ENCODE measurements at places on chromosomes 5 and 9.

- no peak for DNase-seq
Measured at GRCh38 chr5:50724262-50724661, 57.8 kb downstream of the PARP8 start.

DNA sequence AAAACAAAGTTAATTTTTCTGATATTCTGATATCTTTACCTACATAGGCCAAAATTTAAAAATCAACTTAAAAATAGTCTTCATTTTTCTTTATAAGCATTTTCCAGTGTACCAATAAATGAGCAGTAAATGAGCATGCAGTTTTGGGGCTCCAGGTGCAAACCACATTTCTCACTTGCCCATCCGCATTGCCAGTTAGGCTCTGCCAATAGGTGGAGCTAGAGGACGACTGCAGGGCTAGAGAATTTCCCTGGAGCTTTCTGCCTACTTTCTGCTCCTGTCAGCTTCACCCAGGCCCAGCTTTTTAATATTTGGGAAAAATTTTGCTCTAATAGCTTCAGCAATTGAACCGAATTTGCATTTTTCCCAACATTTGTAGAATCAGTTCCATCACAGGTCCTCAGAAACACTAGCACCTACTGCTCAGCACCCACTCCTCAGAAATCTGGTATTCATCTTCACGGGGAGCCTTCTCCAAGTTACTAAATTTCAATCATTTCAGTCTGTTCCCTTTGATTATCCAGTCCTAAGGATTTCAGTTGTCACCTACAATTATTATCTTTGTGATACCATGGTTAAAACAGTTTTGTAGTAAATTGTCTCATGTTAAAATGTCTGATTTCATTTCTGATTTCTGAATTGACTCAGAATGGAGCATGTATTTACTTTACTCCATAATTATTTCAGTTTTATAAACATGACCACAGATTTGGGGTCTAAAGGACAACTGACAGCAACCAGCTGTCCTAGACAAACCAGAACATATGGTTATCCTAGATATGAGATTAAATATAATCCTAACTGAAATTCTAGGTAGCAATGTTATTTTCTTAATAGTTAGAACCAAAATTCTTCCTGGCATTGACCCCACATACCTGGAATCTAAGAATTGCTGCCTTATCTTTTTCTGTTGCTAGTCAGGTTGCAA lies 104.6 kb upstream of the FAM174A start:
- DNase-seq: peak; percentile 10

GRCh38 chr9:88993871-88994460 lies 2.7 kb downstream of the S1PR3 start:
- DNase-seq: no peak

- no peak for DNase-seq
Measured at GRCh38 chr5:124643336-124643735, 103.1 kb downstream of the ZNF608 start.

DNA sequence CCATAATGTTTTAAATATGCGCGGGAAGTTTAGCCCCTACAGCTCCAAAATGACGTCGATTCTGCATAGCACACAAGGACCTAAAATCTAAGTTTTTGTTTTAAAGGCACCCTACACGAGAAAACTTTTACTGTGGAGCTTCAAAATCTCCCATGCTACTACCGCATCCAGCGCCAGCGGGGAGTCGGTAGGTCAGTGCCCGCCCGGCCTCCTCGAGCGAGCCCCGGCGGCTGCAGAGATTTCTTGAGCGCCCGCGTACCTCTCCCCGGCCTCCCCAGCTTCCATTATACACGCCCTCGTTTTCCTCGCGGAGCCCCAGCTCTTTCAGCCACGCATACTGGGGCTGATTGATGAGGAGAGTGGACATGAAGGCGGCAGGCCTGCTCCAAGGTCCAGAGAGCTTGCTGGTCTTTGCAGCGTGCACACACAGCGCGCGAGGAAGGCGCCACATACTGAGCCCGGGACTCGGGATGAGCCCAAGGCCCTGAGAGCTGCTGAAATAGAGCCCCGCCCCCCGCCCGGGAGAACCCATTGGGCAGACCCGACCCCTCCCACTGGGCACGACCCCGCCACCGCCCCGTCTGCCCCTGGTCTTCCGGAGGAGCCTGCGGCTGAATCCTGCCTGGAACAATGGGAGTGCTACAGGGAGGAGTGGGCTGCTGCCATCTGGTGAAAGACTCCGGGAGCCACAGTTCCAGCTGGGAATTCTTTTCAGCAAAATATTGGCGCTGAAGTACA lies at the start of gene ALDH7A1:
TSS of gene ALDH7A1 (minus strand) at position 472 of the 738 bp plus-strand sequence. CDS start at position 451, 21 bp downstream.
- DNase-seq: peak; percentile 41

GRCh38 chr5:139897342-139897741 lies 101.7 kb downstream of the PSD2 start:
- peak; percentile 3 for DNase-seq

DNA sequence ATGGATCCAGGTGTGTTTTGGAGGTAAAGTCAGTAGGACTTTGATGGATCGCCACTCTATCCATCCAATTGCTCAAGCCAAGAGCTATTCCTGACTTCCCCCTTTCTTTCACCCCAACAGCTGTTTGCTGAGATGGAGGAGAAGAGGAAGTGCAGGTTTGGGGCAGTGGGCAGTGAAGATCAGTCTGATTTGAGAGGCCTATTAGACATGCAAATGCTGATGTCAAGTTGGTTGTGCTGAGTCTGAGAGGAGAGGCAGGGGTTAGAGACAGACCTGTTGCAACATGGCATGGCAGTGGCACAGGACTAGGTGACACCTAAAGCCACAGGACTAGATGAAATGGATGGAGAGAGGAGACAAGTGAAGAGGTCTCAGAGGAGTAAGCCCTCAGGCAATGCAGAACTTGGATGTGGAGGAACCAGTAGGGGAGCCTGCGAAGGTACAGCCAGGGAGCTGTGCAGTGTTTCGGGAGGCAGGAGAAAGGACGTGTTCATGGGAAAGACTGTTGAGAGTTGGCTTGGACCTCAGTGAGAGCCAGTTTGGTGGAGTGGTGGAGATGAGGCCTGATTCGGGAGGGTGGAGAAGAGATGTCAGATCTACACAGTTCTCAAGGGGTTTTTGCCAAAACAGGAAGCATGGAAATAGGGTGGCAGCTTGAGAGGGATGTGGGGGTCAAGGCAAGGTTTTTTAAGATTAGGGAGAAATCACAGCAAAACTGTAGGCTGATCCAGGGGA lies 175.0 kb downstream of the MACROH2A1 start:
- no peak for DNase-seq

GRCh38 chr5:150532151-150532550 lies 24.2 kb downstream of the NDST1 start:
- DNase-seq: no peak

DNA sequence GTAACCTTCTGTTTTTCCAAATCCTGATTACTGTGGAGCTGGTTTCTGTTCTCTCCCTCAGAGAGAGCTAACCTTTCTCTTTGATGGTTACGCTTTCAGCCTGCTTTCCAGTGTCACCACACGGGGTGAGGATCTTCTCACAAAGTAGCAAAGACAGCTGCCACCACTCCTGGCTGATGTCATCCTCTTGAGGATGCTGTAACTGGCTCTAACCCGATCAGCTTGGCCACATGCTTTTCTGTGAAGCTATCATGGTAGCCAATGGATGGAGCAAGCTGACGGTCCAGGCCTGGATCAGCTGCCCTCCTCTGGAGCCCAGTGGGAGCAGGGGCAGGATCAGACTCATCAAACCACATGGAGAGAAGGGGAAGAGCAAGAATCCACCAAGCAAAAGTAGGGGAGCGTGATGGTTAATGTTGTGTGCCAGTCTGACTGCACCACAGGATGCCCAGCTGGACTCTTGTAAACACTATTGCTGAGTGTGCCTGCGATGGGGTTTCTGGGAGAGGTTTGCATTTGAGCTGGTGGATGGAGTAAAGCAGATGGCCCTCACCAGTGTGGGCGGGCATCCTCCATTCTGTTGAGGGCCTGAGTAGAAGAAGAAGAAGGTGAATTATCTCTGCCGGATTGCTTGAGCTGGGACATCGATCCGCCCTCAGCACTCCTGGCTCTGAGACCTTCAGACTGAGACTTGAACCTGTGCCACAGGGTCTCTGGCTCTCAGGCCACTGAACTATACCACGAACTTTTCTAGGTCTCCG lies 26.8 kb upstream of the ZNF354A start:
- no peak for DNase-seq

- no peak for DNase-seq
Measured at GRCh38 chr5:141508440-141508797, 19.5 kb downstream of the PCDHGC5 start.

DNA sequence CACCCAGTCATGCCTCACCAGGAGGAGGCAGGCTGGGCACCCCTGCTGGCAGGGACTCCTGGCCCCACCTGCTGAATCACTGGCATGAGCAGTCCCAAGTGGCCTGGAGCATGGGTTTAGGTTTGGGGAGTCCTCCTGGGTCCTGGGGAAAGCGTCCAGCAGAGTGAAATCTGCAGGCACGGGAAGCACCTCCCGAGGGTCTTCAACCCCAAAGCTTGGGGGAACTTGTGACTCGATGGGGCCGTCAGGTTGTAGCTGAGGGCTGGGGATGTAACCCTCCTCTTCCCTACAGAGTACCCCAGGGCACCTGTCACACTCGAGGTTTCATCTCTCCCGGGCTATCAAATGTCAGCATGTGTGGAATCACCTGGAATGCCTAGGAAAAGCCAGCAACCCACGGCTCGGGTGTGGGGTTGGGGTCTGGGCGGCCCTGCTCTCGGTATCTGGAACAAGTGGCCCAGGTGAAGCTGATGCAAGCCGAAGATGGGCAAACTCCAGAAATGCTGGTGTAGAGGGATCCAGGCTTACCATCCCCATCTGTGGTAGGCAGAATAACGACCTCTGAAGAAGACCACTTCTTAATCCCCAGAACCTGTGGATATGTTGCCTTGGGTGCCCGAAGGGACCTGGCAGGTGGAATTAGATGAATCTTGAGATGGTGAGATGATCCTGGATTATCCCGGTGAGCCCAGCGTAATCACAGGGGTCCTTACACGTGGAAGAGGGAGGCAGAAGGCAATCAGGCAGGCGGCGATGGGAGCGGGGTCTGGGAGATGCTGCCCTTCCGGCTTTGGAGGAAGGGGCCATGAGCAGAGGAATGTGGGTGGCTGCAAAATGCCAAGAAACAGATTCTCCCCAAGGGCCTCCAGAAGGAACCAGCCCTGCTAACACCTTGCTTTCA lies 6.1 kb upstream of the RASGEF1C start:
- no peak for DNase-seq

- no peak for DNase-seq
Measured at GRCh38 chr9:120818595-120818994, 24.1 kb downstream of the PSMD5 start.

DNA sequence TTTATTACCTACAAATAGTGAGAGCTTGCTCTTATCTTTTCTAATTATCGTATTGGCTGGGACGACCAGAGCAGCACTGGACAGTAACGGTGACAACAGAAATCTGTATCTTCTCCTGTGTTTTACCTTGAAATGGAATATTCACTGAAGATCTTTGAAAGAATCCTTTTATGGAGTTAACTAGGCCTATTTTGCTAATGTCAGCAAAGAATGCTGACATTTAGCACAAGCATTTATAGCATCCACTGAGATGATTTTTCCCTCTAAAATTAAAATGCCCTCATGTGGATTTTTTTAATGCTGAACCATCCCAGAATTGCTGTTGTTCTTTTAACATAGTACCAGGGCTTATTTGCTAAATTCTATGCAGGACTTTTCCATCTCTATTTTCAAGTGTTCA lies 59.4 kb downstream of the ROR2 start:
- DNase-seq: no peak

- no peak for DNase-seq
Measured at GRCh38 chr5:10592601-10593000, 28.7 kb downstream of the ANKRD33B start.
